NCI-H187 (cell line): ENCODE measurements at places on chromosomes 3 and 15.

GRCh38 chr15:68229386-68230156 lies at the start of gene CLN6:
CLN6 (minus strand) TSS chr15:68229728; CDS start chr15:68229584, 144 bp downstream.
- peak; percentile 48 for DNase-seq

GRCh38 chr15:70151462-70151861 lies 53.7 kb upstream of the TLE3 start:
- DNase-seq = no peak

- DNase-seq = no peak
Observed at GRCh38 chr3:159779883-159780282, 208.8 kb upstream of the IL12A start.

DNA sequence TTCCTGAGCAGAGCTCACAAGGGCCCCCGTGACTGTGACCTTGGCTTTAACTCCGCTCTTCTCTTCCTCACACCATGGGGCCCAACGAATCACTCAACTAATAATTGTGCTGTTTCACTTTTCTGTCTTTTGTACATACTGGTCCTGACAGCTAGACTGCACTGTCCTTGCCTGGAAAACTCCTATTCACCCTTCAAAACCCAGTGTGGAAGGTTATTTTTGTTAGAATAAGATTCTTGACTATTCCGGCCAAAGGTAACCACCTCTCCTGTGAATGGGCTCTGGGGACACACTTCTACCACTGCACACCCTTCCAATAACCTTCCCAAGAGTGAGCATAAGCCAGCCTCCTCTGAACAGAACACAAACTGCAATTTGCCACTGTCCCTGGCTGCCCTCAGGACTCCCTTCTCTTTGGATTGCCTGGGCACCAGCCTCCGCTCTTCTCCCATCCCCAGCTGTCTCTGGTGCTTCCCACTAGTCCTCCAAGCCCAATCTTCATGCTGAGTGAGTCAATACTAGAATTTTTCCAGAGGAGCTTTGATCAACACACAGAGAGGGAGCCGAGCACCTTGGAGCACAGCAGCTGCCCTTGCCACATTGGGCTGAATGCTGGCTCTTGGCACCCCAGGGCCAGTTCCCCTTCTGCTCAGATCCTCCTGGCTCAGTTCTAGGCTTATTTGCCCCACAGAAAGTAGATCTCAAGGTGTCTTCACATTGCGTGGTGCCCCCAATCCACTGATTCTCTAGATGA lies 2.1 kb downstream of the SCN5A start:
- DNase-seq = no peak

DNA sequence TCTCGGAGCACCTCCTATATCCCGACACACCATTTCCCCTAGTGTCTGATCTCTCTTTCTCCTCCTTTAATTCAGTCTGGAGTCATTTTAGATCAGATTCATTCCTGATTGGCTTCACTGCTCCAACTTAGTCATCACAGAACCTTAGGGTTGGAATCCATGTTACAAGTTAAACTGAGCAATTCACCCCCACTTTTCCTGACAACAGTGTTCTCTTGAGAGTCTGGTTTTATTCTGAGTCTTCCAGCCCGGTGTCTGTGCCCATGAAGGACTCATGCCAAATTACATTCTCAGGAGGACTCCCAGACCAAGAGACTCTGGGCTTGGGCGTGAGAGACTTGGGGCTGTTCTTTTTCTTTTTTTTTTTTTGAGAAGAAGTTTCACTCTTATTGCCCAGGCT lies 57.5 kb downstream of the LPP start:
- no peak for DNase-seq

DNA sequence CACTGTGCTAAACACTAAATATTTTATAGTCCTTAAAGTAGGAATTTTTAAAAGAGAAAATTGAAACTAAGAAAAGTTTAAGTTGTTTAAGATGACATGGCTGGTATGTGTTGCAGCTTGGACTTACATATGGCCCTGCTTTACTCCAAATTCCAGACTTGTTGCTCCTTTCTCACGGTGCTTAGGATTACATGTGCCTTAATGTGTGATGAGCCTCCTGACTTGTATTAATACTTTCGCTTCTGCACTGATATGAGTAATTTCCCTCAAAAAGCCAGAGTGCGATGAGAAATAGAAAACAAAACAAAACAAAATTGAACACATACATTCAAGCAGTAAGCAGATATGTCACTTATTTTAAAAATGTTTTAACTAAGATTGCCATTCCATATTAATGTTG lies 250.2 kb downstream of the VGLL3 start:
- DNase-seq = no peak

GRCh38 chr15:59273234-59273633 lies 66.6 kb downstream of the LDHAL6B start:
- no peak for DNase-seq

DNA sequence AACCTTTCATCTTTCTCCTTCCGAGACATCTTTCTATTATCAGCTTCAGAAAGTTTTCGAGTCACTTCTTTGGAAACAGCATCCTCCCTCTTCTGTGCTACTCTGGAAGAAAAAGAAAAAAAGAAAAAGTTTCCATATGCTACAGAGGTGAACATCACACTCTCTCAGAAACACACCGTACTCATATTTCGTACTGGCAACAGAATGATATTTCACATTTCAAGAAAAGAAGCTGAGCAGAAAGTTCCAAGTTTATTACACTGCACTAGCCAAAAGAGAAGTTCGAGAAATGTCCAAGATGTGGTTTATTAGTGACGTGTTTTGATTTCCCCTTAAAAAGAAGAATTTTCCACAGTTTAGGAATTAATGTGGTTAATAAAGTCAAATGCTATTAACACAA lies 6.0 kb downstream of the SSR3 start:
- no peak for DNase-seq

- DNase-seq = no peak
Observed at GRCh38 chr3:18007980-18008379, 265.5 kb upstream of the TBC1D5 start.

DNA sequence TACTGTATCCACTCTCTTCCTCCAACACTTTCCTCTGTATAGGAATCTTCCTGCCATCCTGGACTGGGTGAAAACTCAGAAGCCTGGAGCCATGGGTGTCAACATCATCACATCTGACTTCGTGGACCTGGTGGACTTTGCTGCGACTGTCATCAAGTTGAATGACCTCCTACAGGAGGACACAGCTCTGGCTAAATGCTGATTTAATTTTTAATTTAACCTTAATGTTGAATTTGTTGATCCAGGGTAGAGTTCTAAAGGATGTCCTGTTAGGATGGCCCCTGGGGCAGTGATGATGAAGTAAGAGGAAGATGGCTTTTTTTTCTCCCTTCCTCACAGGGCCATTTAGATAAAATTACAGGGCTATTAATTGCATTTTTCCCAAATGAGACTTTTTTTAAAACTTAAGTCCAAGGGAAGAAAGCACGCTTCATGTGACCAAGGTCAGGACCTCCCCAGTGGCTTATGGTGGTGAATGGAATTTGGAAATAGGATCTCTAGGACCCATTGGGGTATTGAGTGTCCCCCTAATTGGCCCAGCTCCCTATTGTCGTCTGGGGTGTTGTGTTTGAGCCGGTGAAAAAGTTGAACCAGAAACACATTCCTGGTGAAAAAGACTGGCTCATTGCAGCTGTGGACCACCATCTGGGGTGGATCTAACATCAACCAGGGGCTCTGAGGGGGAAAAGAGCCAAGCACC lies 125.7 kb upstream of the ZBED2 start:
- no peak for DNase-seq

DNA sequence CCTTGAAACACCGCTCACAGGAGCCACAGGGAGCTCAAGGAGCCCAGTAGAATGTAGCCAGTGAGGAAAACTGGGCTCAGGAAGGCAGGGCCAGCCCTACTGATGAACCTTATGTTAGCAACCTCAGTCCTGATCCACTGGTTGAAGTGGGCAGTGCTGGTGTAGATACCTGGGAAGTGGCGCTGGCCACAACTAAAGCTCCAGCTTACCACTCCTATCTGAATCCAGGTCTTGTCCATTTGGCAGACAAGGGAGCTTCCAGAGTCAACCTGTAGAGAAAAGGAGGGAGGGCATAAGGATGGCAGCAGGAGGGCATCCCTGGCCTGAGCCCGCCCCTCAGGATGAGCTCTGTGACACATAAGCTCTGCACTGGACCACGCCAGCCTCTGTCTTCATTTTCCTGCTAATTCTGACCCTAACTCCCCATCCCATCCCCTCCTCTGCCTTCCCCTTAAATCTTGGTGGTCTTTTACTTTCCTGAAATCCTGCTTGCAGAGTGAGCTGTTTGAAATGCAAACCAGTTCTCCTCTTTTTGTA lies 2.1 kb upstream of the PRSS50 start:
- no peak for DNase-seq

DNA sequence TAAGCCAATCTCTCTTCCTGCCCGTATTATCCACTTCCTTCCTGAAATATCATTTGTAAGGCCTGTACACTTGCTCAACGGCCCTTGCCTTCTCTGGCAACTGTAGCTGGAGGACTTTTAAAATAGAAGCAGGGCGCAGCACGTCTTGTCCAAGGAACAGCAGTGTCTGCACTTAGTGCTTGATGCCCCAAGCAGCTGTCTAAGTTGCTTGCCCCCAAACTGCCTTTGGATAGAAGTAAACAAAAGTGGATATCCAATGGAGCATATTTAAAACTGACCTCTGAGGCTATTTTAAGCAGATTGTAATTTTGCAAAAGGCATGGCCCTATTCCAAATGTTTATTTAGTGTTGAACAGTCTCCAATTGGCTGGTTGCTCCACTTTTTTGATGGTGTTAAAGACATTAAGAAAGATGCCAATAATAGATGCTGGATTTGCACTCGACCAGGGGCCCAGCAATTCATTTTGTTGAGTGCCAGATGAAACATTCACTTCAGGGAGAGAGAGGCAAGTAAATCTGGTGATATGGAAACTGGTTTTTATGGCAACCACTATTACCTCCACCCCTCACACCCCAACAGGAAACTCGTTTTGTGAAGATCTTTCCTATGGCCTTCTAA lies 526.8 kb upstream of the TBL1XR1 start:
- DNase-seq = no peak

DNA sequence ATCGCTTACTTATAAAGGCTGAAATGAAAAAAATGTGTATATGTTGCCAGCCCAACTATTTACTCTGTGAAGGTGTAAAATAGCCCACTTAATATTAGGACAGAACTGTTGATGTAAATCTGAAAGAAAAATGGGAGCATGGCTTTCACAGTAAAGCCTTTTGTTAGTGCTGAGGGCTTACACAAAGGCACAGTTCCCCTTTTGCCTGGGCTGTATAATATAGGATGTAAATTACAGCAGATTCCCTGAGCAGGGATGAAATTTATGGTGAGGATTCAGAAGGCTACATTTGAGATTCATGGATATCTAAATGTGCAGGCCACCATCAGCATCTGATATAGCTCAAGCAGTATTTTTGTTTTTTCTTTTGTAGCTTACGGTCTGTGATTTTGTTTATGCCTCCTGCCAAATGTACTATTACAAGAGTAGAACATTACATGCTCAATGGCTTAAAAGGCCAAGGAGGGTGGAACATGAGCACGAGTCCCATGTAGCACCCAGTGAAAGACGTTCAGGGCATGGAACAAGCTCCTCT lies 109.1 kb upstream of the ATP10A start:
- DNase-seq = no peak

- DNase-seq = no peak
Observed at GRCh38 chr3:183497313-183497712, 58.2 kb downstream of the KLHL6 start.

- no peak for DNase-seq
Observed at GRCh38 chr3:150252462-150252861, 155.6 kb upstream of the TSC22D2 start.

DNA sequence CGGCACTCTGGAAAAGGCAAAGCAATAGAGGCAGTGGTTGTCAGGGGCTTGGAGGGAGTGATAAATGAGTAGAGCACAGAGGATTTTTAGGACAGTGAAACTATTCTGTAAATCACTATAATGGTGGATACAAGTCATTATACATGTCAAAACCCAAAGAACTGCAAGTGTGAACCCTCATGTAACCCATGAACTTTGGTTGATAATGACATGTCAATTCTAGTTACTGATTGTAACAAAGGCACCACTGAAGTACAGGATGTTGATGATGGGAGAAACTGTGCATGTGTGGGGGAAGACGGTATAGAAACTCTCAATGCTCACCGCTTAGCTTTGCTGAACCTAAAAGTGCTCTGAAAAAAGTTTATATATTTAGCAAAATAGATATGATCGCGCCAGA lies 36.0 kb downstream of the BTLA start:
- DNase-seq = no peak

DNA sequence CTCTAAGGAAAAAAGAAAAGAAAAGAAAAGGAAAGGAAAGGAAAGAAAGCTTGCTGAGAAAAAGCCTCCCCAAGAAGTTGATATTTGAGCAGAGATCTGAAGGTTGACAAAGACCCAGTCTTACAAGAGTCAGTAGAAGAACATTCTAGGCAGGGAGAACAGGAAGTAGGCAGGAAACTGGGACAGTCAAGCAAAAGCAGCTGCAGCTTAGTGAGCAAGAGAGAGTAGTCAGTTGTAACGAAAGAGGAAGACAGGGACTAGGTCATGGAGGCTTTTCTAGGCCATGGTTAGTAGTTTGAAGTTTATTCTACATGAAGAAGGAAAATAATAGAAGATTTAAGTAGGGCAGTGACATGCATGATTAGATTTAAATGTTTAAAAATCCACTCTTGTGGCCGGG lies 31.8 kb upstream of the KLHL6 start:
- DNase-seq = no peak

DNA sequence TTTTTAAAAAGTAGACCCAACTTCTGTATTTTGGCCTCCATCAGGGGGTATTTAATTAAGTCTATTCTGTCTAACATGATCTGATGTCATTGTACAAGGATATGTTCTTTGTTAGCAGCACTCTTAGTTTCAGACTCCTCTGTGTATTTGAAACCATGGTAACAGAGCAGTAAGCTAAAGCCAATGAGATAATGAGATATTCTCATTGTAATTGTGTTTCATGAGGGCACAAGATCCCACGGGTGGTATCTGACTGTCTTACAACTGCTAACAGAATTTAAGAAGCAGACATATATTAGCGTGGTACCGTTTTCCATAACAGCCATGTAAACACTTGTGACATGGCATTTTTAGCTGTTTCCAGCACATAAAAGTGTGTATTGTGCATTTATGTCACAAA lies 251.2 kb upstream of the VEPH1 start:
- DNase-seq = no peak

GRCh38 chr15:28113394-28114113 lies 14.4 kb upstream of the OCA2 start:
- DNase-seq = no peak

DNA sequence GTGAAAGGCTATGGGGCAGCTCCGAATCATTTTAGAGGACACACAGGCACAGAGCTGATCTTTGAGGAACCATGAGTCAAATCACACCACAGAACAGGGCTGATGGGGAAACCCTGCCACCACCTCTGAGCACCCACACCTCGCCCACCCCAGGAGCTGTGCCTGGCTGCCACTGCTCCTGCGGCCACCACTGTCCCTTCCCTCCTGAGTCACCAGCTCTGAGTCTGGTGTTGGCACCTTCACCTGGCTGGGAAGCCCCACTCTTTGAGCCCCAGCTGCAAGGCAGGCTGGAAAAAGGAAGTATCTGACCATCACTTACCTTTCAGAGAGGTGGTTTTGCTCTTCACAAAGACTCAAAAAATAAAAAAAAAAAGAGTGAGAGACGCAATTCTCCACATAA lies 63.6 kb upstream of the MEF2A start:
- DNase-seq = no peak

GRCh38 chr3:48859206-48859605 lies 11.5 kb upstream of the PRKAR2A start:
- DNase-seq = no peak

GRCh38 chr3:47416041-47416440 lies 35.2 kb downstream of the PTPN23 start:
- DNase-seq = peak; percentile 7
